Activated T-cell treated with anti-CD3 and anti-CD28 coated beads, Interleukin-2, amount 50 U/mL, for 72 hours (primary cell): ENCODE measurements at places on chromosomes 1 and 21. TPM values are rescaled to one million over a fixed set of nuclear protein-coding genes. Genes with fewer than 3 reads are reported as not detected.

The NR0B2 gene
- not detected for total RNA-seq

DNA sequence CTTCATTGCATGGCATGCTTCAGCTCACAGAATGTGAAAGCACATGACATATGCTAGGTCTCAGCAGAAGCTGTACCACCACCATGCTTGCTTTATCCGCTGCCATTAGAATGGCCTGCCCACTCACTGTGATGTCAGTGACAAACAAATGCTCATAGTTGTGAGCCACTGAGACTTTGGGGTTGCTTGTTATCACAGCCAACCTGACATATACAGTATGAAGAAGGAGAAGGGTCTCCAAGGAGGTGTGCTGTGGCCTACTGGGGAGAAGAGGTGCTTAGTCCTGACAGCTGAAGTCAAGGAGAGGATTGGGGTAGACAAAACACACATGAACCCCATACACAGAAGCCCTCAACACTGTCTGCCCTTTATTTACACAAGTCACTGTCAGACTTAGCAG, 19.5 kb upstream of the TENT5C start:
- no peak for DNase-seq

DNA sequence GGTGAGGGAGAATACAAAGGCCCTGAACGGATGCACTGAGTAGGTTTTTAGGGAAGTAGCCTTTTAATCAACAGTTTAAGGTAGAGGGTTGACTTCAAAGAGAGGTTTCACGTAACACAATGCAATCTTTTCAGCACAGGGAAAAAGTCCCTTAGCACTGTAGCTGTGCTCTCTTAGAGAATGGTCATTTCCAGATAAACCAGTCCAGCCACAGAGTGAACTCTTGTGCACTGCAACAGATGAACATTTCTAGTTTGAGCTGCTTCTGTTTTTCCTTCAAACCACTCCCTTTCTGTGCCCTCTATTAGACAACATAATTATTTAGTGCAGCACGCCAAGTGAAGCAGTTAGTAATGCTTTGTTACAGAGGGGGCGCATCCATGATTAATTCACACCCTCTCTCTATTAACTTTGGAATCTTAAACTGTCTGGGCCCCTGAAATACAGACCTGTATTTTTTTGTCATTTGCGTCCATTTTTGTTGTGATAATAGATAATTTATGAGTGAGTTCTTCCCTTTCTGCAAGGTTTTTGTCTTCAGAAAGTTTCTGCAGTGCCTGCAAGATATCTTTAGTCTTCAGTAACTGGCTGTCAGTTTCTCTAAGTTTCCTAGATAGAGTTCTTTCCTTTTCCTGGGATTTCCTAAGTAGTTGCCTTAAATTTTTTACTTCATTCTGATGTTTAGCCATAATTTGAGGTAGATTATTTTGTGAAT, 22.9 kb downstream of the LCA5L start:
- DNase-seq, result no peak

GRCh38 chr1:211377539-211378450, 51.2 kb downstream of the TRAF5 start:
- no peak for DNase-seq

The DNAJC6 gene
- total RNA-seq, result 3.1 TPM

DNA sequence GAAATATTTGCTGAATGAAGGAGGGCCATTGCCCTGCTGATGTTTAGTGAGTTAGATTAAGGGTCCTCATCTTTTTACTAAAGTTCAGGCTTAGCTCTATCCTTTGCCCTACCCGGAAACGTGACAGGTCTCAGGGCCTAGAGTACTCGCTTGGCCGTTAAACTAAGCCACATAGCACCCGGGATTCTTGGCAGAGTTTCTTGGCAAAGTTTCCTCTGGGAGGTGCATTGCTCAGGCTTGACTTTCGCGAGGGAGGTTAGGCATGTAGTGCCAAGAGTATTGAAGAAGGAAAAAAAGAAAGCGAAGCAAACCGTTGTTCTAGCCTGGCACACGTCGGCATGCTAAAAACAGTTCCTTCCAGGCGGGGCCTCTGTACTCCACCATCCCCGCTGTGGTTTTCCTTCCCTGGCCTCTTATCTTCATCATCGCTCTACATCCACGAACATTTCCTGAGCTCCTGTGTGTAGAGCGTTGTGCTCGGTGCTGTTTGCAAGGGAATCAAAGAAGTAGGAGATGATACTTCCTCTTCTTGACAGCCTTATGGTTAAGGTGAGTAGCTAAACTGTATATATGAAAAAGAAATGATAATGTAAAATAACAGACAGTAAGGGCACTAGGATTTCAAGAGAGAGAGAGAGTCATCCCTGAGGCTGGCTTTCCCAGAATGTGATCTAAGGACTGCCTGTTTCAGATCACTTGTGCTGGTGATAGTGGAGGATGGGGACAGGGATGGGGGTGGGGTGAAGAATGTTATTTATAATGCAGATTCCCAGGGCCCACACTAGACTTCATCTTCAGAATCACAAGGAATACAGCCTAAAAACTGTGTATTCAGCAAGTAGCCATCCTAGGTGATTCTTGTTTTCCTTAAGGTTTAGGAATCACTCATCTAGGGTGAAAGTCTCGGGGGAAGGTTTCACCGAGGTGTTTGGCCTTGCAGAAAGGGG, 18.8 kb downstream of the RNF220 start:
- DNase-seq, result no peak

GRCh38 chr1:207644852-207645634, at the start of gene CR1L:
Gene CR1L (plus strand): TSS chr1:207645133. CDS start chr1:207645234, 101 bp downstream.
- peak; percentile 87 for DNase-seq

- no peak for DNase-seq
Observed at GRCh38 chr1:244237445-244237844, 186.4 kb downstream of the ZBTB18 start.

DNA sequence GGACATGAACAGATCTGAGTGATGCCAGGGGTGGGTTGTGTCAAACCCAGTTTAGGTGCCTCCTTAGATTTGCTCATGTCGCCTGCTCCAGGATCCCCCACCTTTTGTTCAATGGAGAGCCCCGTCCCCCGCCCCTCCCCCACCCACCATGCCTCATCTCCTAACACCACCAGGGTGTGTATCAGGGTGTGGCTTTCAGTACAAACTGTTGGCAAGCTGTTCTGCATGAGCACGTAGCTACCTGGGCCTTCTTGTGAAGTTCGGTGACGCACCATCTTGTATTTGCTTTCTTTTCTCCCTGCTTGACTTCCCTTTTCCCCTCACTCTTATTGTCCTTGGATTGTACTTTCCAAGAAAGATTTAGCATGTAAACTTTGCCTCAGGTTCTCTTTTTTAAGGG, 94.8 kb downstream of the EBNA1BP2 start:
- DNase-seq, result no peak
